ENCODE measurements at places on chromosomes 4 and X. TPM values are rescaled to one million over a fixed set of nuclear protein-coding genes. Genes with fewer than 3 reads are reported as not detected.
A peak's percentile ranks its signal among the peaks of the same experiment; 100 is the strongest.

The BTC gene
- total RNA-seq = 3.4 TPM

The ZFP92 gene
- total RNA-seq = 0.10 TPM

The PTTG2 gene
- 0.91 TPM for total RNA-seq

The SHROOM3 gene
- 142 TPM for total RNA-seq

GRCh38 chrX:20968996-20969395 lies 405.2 kb upstream of the CNKSR2 start:
- no peak for DNase-seq

- no peak for DNase-seq
Observed at GRCh38 chr4:11929080-11929479, 500.4 kb upstream of the HS3ST1 start.

DNA sequence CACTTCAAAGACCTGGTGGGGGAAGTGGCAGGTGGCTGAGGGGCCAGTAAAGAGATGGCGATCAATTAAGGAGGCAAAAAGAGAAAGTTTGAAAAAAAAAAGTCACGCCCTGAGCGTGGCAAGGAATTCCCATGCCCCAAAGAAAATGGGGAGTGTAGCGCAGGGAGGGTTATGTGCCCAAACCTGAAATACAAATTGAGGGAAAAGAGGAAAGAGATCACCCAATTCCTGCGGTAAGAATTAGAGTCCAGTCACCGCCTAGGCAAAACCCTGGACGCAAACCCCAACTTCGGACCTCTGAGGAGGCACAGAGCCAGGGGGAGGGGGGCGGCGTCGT lies 595 bp downstream of the ENOX2 start:
- no peak for DNase-seq

GRCh38 chrX:30217465-30217864 lies 2.1 kb downstream of the MAGEB2 start:
- no peak for DNase-seq

- DNase-seq = no peak
Observed at GRCh38 chrX:103309860-103310554, 783 bp downstream of the BEX2 start.

GRCh38 chr4:150079081-150079581 lies 886 bp downstream of the DCLK2 start:
- DNase-seq = peak; percentile 43

GRCh38 chr4:107333518-107333917 lies 297.4 kb upstream of the DKK2 start:
- no peak for DNase-seq

DNA sequence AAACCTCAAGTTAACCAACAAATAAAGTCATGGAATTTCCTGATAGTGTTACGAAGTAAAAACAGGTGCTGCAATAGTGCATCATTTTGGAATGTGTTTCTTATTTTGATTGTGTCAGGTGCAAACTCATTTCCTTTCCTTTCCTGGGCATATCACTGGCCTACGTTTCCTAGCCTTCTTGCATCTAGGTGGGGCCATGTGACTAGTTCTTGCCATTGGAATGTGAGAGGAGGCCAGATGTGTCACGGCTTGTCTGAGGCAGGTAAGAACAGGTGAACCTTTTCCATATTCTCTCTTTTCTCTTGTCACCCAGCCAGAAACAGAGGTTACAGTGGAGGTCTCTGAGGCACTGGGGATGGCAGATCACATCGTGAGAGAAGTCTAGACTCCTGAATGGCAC lies 868.0 kb downstream of the RPA4 start:
- DNase-seq = no peak

DNA sequence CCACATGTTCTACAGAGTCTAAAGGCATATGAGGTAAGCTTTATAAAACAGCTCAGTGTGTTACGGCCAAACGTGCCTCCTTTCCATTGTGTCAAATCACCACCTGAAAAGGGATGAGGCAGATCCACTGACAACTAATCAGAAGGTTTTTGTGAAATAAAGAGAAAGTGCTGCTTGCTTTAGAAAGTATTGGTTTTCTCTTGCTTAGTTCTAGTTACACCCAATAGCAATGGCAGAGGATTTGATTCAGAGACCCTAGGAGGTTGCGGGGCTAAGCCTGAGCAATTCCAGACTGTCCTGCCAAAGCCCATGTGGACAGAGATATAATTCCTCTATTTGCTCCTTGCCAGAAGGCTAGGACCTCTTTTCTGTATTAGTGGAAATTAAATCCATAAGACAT lies 125.5 kb downstream of the SPRY1 start:
- DNase-seq = no peak

DNA sequence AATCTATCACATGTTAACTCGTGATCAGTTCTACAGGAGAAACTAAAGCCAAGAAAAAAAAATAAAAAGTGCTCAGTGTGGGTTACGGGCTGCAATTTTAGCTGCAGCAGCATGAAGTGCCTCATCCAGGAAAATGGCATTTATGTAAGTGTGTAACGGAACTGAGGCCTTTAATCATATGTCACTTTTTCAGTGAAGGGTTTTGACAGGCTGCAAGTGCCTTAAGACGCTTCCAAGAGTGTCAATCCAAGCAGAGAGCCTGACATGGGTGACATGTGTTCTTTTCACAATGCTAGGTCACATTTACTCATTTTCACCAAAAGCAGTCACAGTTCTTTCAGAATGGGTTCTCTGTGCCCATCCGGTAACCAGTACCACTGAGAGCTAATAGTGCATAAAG lies 604.6 kb downstream of the RAB28 start:
- DNase-seq = no peak
